ENCODE measurements at places on chromosomes 2 and 18. TPM values are rescaled to one million over a fixed set of nuclear protein-coding genes. Genes with fewer than 3 reads are reported as not detected.

- DNase-seq = no peak
Observed at GRCh38 chr2:163353551-163353950, 382.3 kb downstream of the FIGN start.

GRCh38 chr18:63306249-63306648 is 13.3 kb downstream of the BCL2 start:
- DNase-seq = no peak

GRCh38 chr2:43424262-43425207 is 171.3 kb downstream of the THADA start:
- no peak for DNase-seq

GRCh38 chr2:235218486-235218907 is 266.7 kb downstream of the SH3BP4 start:
- DNase-seq = peak; percentile 10

DNA sequence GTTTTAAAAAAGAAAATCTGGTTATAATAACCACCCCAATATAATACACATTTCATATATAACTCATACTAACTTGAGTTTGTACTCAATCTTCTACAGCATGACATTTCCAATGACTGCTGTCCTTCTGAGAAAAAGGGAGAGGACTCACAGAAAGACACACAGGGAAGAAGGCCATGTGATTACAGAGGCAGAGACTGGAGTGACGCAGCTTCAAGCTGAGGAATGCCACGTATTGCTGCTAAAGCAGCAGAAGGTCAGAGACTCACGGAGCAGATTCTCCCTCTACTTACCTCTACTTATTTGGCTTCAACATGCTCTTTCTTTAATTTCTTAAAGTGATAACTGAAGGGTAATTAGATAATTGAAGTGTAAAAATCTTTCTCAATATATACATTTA is 753.5 kb upstream of the PKDCC start:
- no peak for DNase-seq

GRCh38 chr18:3855966-3856365 is 406.0 kb downstream of the TGIF1 start:
- DNase-seq = no peak

DNA sequence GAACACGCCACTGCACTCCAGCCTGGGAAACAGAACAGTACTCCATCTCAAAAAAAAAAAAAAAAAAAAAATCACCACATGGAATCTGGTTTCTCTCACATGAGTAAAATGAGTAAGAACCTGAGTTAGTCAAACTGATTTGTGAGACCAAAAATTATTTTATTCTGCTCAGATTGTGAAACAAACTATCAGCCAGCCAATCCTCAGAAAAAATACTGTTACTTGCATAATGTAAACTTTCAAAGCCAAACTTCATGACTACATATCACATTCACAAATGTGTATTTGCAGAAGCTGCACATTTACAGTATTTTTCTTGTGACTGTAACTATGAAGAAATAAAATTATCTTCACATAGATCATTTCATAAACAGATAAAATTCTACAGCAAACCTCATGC is 23.2 kb downstream of the SUMO1 start:
- DNase-seq = no peak

DNA sequence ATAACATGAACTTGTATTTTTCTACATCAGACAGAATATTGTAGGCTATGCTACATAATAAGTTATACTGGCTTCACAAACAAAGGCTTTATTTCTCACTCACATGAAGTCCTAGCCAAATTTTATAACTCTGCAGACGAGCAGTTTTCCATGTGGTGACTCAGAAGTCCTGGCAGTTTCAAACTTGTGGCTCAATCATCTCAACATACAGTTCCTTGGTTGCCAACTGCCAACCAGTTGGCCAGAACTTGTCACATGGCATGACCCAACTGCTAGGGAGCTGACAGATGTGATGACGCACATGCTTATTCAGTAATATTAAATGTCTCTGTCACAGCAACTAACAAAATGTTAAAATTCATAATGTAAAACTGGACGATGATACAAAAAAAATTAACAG is 63.8 kb upstream of the ZC3H15 start:
- no peak for DNase-seq

DNA sequence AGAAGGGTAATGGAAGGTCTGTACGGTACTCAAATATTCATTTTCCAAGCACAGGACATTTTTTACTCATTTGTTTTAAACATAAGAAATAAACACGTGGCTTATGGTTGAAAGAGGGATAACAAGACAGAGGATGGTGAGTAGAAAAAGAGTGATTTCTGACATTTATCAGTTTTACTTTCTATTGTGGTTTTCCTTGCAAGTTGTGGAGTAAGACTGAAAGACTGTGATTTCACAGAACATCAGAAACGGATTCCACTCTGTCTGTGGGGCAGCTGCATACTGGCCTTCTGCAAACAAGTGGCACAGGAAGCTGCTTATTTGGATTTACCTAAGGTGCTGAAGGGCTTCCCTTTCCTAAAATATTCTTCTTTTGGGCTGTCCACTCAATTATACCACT is 122.2 kb upstream of the ITGB6 start:
- DNase-seq = no peak

- DNase-seq = no peak
Observed at GRCh38 chr18:25630682-25631081, 278.7 kb upstream of the ZNF521 start.

DNA sequence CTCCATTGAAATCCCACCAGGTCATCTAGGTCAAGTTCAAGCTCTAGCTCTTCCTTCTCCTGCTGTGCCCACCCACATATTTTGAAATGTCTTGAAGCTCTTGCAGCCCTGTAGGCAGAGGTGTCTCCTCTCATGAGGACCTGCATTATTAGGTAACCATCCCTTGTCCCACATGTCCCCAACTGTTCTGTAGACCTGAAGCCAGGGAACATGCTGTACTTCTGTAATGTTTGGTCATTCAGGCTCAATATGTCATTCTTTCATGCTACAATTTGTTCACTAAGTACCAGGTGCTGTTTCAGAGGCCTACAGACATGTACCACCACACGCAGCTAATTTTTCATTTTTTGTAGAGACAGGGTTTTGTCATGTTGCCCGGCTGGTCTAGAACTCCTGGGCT is 22.2 kb downstream of the SLC3A1 start:
- no peak for DNase-seq

- no peak for DNase-seq
Observed at GRCh38 chr18:60826346-60826745, 453.8 kb upstream of the MC4R start.

DNA sequence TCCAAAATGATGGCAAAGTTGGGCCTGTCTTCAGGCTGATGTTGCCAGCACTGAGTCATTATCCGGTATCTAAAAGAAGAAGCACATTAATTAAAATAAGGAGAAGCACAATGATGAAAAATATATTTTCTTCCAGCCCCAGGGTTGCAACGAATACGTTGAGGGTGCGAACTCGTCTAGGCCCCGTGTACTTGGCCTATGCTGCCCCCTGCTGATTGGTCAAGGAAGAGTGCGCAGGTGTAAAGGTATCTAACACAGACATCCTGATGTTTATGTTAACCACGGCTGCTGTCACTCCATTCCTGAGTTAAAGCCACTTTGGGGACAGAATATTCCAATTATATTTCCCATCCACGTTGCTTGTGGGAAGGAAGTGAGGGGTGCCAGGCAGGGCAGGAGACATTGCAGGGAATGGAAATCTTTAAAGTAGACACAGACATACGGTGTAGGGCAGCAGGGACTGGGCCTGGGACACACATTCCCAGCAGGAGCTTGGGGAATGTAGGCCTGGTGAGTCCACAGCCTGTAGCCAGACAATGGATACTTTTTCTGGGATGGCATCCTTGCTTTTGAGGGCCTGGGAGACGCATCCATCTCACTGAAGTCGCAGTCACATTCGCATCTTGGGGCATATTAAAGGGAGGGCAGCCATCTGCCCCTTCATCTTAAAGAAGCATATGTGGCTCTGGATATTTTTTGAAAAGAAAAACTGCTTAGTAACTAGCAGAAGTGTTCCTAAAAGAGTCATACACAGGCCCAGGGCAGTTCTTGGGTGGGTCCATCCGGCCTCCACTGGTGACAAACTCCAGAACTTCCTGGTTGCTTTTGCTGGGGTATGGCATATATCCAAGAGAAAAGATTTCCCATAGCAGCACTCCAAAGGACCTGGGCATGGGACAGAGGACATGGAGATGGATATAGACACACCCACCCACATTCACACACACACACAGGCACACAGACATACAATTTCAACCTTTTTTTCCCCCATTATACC is 81.9 kb downstream of the CLIP4 start:
- peak; percentile 83 for DNase-seq

DNA sequence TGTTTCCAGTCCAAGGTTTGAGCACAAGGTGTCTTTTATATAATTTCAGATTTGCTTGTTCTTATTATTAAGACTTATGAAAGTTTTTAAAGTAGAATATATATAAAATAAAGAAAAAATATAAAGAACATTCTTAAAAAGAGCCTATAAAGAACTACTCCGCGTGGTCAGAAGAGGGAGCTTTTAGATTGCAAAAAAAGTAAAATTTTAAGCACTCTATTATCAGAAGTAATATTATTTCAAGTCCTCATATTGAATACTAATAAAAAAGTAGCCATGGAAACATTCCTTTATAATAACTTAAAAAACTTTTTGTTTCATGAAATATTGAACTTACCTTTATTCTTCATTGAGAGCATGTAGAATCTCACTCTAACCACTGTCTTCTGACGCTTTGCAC is 51.4 kb downstream of the LINC00305 start:
- no peak for DNase-seq

DNA sequence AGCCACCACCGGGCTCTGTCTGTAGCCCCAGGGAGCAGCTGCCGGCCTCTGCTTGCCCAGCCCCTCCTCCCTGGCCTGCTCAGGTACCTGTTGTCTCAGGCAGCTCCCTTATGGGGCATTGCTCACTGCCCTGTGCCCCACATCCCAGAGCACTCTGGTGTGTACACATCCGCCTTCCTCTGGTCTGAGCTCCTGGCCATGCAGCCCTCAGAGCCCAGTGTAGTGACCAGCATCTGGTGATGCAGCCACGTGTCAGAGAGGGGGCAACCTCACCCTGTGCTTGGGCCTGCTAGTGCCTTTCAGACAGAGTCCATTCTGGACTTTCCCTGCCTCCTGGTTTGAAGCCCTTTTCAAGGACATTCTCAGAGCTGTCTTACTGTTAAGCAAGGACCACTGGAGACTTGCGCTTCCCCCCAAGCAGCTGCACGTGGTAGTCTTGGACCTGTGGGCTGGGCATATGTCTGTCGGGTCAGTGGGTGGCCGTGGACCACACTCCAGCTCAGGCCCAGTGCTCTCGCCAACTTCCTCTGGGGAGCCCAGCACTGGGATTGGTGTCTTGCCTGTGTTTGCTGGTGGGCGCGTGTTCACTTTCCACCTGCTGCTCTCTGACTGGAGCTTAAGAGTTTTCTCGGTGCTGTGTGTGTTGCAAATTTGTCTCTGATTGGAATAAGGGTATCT is 30.7 kb downstream of the DGKD start:
- no peak for DNase-seq

DNA sequence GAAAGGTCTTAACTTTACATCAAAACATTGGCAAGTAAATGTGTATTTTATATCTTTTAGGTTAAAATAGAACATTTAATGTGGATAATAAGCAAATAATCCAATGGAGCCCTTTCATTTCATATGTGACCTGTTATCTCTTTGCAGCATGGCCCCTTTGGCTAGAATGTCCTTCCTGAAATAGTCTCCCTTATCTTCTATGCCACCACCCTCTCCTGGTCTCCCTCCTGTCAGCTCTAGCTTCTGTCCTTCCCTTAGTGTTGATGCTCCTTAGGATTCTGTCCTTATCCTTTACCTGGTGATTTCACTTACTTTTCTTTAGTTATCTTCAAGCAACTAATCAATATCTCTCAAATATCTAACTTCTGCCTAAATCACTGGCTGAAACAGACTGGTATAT is 87.1 kb upstream of the TFCP2L1 start:
- DNase-seq = no peak

DNA sequence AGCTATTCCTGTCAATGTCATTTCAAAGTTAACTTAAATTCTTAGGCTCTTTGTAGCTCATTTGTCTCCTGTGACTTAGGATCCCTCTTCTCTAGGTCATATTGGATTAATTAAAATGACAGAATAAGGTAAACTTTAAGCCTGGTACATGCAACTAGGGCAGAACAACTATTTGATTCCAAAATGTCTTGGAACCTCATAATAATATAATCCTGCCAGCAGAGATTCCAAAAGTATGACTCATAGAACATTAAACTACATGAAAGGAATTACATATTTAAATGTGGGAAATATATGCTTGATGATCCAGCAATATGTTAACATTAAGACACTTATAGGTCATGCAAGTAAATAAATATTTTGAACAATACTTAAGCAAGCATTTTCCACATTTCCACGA is 63.3 kb downstream of the COL3A1 start:
- no peak for DNase-seq

DNA sequence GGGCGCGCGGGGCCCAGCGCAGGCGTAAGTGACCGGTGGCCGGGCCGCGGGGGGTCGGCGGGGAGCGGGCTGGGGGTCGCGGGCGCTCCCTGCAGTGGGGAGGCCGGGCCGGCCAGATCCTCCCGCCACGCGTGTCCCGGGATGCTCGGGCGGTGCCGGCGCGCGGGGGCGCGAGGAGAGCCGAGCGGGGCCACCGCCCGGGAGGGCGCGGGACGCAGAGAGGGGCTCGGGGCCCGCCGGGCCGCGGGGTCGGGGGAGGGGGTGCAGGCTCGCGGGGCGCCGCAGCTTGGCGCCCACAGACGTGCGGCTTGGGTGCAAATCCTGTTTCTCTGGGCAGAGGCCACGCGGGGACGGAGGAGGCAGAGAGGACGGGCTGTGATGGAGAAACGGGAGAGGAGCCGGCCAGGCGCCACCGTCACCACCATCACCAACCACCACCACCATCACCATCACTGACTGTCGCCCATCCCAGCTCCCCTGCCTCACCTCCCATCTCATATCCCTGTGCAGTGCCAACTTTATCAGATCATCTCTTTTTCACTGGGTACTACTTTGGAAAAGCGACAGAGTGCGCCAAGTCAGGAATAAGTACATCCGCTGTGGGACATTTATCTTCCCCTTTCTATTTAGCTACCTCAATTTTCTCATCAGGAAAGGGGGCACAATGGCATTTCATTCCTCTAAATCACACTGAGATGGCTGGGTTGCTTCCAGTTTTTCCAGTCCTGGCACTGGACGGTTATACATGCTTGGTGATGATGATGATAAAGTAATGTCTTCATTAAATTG is 97.2 kb upstream of the GPR45 start:
- no peak for DNase-seq

TXNDC2 gene
- not detected for total RNA-seq

SLC1A4 gene
- total RNA-seq = 14.3 TPM

CCDC195 gene
- not detected for total RNA-seq

GALNT13 gene
- total RNA-seq = 0.49 TPM

CLEC4F gene
- 1.7 TPM for total RNA-seq

FLACC1 gene
- 5.4 TPM for total RNA-seq

ALPI gene
- total RNA-seq = not detected

AP1S3 gene
- 5.8 TPM for total RNA-seq

MBD2 gene
- total RNA-seq = 86.8 TPM
